Activated CD8-positive, alpha-beta memory T cell treated with anti-CD3 and anti-CD28 coated beads, Interleukin-2, amount 50 U/mL, for 48 hours (primary cell): ENCODE measurements at places on chromosomes 2 and 18.

GRCh38 chr2:201450954-201451291, 335 bp downstream of the TRAK2 start:
- DNase-seq: no peak

DNA sequence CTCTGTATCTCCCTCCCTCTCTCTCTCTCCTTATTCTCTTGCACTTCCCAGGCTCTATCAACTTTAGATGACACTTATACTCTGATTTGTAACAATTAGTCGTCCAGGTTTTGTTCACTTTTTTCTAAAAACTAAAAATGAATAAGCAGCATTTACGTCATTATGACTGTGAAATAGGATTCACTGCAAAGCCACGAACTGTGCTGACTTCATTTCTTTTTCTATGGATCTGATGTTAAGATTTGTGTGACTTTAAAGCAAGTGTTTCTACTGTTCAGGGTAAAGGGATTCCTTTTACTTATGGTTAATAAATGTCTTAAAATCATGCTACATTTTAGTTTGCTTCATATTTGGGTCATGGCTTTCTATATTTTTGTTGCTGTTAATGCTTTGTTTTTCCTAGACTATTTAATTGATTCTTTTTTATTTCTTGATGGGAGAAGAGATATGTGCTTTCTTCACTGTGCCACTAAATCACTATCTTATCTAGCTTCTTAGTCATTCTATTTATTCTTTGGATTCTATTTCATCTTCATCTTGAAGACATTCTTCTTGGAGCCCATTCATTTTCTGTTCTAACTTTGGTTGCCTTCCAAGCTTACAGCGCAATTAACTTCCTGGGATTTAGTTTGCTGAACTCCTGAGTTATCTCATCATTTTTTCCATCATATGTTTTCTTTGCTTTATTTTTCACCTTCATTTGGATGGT, 480.4 kb upstream of the TRIB2 start:
- no peak for DNase-seq

DNA sequence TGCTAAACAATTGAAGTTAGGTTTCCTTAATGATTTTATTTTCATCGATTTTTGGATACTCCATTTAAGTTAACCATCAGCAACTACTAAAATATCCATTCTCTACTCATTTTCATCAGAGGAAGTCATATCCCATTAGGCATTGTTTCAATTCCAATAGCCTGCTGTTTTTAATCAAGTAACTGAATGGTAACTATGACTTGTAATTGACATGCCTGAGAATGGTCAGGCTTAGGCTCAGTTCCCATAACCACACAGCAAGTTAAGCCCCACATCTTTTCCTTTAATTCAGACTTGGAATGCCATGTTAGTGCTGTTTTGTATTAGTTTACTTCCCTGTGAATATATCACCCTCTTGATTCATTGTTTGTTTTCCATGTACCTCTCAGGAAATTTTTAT, 398.8 kb downstream of the ARHGAP15 start:
- DNase-seq: no peak

DNA sequence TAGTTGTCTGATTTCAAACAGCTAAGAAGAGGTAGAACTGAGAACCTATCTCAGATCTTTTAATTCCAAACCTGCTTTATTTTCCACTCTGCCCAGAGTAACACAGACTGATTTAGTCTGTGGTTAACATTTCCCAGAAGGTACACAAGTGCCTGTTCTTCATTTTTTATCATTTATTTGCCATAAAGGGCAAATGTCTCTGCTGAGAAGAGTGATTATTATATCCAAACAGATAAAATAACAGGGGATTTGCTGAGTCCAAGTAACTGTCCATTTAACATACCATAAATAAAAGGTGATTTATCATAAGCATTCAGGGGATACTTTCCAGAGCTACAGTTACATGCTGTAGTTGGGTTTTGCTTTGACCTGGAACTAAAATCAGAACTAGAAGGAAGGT, 617.7 kb downstream of the MBD2 start:
- DNase-seq: no peak

GRCh38 chr2:106104332-106105062, 89.6 kb downstream of the UXS1 start:
- DNase-seq: peak; percentile 72
